ENCODE measurements at places on chromosomes 5 and 9.

GRCh38 chr5:126810596-126811380, 33.9 kb downstream of the LMNB1 start:
- DNase-seq, result no peak

DNA sequence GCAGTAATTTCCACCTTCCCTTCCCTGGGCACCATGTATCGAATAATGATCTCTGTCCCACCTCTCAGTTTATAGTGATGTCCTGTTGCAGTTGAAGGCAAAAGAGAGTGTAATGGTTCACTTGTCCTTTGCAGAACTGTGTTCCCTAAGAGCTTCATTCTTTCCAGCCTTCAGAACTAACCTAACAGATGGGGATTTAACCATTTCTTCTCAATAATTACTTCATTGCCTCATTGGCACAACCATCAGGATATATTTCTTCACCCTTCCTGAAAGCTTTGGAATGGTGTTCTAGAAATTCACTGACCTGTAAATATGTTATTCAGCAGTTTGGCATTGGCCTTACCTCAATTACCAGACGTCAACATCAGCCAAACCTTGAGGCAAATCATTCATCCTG, 83.9 kb upstream of the PRRC1 start:
- DNase-seq, result no peak

- DNase-seq, result no peak
Measured at GRCh38 chr5:169430671-169431070, 129.7 kb upstream of the SLIT3 start.

- no peak for DNase-seq
Measured at GRCh38 chr5:154384480-154385235, 61.1 kb upstream of the SAP30L start.

DNA sequence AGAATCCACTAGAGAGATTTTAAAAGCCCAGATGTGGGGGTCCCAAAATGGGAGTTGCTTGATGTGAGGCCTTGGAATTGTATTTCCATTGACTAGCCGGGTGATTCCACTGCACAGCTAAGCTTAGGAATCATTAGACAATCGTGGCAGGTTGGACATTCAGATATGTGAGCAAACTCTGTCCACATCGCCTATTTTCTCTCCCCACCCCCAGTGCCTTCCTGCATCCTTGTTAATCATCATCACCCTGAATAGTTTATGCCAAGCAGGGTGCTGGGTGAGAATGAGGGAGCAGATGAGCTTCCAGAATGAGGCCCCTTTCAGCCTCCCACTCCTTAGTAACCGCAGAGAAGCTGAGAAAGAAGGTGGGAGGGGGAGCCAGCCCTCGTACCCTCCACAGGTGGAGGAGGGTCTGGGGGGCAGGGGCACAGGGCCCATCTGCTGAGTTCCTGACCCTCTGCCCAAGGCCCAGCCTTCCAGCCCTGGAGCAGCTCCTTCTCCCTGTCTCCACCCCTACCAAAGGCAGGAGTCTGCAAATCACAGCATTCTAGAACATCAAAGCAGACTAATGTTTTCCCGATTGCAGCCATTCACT, 7.7 kb upstream of the TCOF1 start:
- DNase-seq, result no peak

- no peak for DNase-seq
Measured at GRCh38 chr5:34806532-34806931, 32.4 kb upstream of the TTC23L start.

GRCh38 chr9:4435197-4435596, 55.1 kb upstream of the SLC1A1 start:
- peak; percentile 49 for DNase-seq

GRCh38 chr5:180160789-180161188, 48.2 kb downstream of the RASGEF1C start:
- DNase-seq, result no peak

- DNase-seq, result peak; percentile 58
Measured at GRCh38 chr5:60382716-60383115, 317.2 kb downstream of the DEPDC1B start.

- DNase-seq, result no peak
Measured at GRCh38 chr5:153439130-153439529, 51.3 kb upstream of the GRIA1 start.

GRCh38 chr5:102595332-102595731, 96.5 kb upstream of the SLCO6A1 start:
- DNase-seq, result no peak

- peak; percentile 6 for DNase-seq
Measured at GRCh38 chr5:101278011-101278687, 375.1 kb upstream of the ST8SIA4 start.

DNA sequence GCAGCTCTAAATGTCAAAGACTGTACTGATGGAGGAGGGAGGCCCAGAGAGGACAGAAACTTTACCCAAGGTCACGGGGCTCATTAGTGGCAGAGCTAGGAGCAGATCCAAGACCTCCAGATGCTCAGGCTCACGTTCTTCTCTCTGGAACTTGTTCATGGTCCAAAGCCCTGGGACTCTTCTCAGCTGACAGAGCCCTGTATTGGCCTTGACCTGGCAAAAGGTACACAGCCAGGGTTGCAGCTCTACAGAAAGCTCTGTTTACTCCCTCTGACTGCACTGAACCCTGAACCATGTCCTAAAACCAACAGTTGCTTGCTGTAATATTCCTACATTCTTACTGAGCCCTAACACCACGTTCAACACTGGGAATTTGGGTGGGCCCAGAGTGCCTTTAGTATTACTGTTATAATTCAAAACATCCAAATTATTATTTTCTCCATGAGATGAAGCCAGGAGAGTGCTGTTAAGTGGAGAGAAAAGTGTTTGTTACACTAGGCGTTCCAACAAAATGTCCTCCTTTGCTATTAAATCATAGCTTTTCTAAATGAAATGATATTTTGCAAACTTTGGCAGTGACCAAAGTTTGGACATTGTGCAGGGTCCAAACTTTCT, 602.4 kb upstream of the CLINT1 start:
- no peak for DNase-seq

- no peak for DNase-seq
Measured at GRCh38 chr9:36325081-36325828, 67.0 kb upstream of the GNE start.

DNA sequence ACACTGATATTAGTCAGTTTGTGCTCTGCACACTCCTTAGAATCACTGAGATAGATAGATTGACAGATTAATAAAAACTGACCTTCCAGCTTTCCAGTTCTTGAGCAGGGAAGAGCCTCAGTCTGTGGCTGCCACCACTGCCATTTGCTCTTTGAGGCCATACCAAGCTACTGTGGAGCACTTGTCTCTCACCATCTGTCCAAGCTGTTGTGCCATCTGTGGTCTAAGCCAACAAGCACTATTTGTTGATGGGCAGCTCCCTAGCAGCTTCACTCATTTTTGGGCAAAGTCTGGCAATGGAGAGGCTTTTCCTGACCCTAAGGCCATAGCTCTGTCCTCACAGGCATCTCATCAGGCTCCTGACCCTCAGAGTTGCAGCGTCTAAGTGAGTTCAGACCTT, 30.4 kb downstream of the HTR1A start:
- no peak for DNase-seq

GRCh38 chr5:127867022-127867783, 164.0 kb downstream of the CCDC192 start:
- no peak for DNase-seq

- DNase-seq, result no peak
Measured at GRCh38 chr5:56346044-56346710, 113.0 kb upstream of the ANKRD55 start.

- DNase-seq, result peak; percentile 64
Measured at GRCh38 chr5:67030289-67031056, 166.1 kb downstream of the CD180 start.

GRCh38 chr5:14417792-14418765, 163.5 kb upstream of the OTULINL start:
- DNase-seq, result peak; percentile 76

- peak; percentile 26 for DNase-seq
Measured at GRCh38 chr5:40385544-40385943, 294.2 kb upstream of the PTGER4 start.

DNA sequence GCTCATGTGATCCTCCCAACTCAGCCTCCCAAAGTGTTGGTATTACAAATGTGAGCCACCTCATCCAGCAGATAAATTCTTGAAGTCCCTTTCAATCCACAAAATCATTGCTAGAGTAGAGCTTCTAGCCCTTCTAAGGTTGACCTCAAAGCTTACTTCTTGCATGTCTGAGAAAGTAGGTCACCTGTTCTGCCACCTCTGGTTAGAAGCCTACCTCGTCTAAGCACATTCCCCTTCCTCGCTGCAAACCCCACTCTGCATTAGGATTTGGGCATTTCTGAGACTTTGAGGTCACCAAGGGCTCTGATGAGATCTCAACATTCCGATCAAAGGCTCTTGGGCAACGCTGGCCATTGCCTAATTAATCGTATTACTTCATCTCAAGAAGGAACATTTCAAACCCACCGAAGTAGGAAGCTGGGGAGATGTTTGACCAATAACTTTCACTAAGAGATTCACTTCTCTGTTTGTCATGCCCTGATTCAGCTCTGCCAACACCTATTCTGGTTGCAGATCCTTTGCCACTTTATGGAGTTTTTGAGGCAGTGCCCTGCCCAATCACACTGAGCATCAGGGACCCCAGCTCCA, 8.6 kb downstream of the ADAM19 start:
- no peak for DNase-seq

DNA sequence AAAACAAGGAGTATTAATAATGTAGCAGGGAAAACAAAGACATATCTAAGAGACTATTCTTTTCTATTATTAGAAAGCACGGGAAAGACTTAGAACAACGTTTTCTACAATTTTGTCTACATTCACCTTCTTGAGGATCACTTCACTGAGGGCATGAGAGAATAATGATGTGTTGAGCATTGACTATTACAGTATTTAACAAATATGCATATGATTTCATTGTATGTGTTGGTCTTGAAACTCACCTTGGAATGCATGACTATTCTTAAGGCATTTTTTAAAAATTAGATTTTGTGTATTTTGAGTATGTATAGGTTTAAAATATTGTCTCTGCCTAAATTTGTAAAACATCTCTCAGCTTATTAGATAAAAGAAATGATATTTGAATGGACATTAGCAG, 1.2 kb downstream of the FSD1L start:
- DNase-seq, result peak; percentile 24

- peak; percentile 7 for DNase-seq
Measured at GRCh38 chr9:93479726-93480125, 26.3 kb upstream of the FAM120AOS start.

DNA sequence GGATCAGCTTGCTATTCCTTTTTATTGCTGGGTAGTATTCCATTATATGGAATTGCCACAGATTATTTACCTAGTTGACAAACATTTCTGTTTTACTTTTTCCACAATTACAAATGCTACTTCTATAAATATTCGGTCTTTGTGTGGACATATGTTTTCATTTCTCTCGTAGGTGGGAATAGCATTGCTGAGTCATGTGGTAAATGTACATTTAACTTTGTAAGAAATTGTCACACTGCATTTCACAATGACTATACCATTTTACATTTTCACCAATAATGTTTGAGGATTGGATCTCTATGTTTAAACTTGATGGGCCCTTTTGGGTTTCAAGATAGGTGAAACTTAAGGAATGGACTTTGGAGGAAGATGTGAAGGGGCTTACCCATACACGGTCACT, 19.7 kb downstream of the RAI14 start:
- DNase-seq, result peak; percentile 45
